ENCODE measurements at places on chromosomes 16 and 17. TPM values are rescaled to one million over a fixed set of nuclear protein-coding genes. Genes with fewer than 3 reads are reported as not detected.

- no peak for DNase-seq
These were observed 164.3 kb upstream of the IRX5 start for GRCh38 chr16:54766355-54766754.

Gene TP53TG3C
- not detected for polyA plus RNA-seq

DNA sequence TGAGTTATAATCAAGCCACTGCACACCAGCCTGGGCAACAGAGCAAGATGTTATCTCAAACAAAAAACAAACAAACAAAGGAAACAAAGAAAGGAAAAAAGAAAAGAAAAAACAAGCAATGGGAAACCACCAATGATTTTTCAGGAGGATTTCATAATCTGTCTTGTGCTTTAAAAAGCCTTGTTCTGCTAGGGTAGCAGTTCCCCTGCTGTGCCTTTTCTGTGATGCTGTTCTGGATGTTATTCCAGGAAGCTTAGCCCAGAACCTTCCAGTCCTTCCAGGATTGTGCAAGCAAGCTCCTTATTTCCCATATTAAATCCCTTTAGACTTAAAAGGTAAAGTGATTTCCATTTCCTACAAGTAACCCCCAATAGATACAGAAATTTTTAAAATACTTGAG is 171.1 kb downstream of the ABCC12 start:
- no peak for DNase-seq

DNA sequence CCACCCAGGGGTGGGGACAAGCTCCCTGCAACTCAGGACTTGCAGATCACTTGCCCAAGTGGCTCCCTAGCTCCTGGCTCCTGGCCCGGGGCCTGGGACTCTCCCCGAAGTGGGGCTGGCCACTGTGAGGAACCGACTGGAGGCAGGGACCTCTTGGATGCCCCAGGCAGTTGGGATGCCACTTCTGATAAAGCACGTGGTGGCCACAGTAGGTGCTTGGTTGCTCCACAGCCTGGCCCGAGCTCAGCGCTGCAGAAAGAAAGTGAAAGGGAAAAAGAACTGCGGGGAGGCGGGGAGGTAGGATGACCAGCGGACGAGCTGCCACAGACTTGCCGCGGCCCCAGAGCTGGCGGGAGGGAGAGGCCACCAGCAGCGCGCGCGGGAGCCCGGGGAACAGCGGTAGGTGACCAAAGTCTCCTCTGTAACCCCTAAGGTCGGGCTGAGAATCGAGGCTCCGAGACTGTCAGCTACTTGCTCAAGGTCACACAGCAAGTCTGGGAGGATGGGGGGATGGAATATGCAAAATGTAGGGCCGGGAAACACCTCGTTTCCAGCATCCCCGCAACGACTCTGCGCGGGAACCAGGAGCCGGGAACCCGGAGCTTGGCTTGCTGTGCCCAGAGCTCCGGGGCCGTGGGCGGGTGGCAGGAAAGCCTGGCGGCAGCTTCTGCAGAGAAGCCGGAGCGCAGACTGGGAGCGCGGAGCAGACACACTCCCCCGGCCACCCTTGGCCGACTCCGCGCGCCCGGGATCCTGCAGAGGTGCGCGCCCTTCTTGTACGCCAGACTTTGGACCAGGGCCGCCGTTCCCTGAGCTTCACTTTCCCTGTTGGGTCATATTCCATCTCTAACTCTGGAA is 1.9 kb downstream of the CIITA start:
- DNase-seq = no peak

Gene TP53TG3B
- not detected for polyA plus RNA-seq

GRCh38 chr17:50596191-50597037 is 35.9 kb downstream of the CACNA1G start:
- DNase-seq = no peak

- DNase-seq = peak; percentile 74
These were observed 1.5 kb upstream of the BAIAP3 start for GRCh38 chr16:1331712-1332617.

DNA sequence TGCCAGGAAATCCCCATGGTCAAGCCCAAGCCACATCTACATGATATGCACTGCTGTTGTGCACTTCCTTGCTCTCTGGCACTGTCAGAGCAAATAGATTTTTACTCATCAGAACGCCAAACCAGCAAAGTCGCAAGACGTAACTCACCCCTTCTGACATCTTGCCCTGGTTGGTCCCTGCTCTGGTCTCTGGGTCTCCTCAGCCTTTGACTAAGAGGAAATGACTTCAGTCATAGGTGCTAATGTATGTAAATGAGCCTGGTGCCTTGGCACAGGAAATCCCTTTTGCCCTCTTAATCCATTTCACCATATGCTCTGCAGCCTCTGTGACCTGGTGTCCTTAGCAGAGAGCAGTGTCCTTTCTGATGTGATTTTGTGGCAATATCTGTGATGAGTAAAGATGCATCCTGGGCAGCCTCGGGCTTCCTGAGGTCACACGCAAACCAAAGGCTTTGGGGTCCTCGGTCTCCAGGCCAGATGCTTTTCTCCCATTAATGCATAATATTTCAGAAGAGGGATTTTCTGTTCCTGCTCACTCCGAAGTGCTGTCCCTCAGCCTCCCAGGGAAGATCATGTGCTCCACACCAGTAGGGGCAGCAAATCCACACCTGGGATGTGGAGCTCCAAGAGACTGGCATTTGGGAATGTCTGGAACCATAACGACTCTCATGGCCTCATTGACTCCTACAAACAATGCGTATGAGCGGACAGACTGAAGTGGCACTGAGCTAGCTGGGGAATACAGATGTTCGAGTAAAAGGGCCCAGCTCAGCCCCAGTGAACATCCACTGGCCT is 66.9 kb downstream of the GP2 start:
- DNase-seq = no peak

Gene SPIRE2
- polyA plus RNA-seq = 15.7 TPM

GRCh38 chr17:38735161-38735997 is 5.2 kb downstream of the CISD3 start:
- DNase-seq = no peak

- DNase-seq = no peak
These were observed 169.3 kb downstream of the RAB11FIP4 start for GRCh38 chr17:31560616-31561235.

GRCh38 chr17:33459078-33459940 is 166.2 kb upstream of the ASIC2 start:
- DNase-seq = no peak

Gene PRAC1
- not detected for polyA plus RNA-seq

Gene FBXO39
- 0.46 TPM for polyA plus RNA-seq

DNA sequence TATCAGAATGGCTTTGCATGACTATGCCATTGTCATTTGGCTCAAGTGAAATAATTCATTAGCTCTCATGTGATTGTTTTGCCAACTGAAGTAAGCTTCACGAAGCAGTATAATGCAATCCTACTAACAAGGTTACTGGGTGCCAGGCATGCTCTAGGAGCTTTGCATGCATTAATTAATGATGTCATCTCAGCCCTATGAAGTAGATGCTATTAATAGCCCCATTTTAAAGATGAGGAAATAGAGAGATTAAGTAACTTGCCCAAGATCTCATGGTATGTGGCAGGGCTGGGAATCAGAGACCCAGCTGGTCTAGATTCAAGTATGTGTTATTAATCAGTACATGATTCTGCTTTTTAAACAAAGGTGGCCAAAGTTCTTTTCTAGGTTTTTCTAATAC is 14.1 kb downstream of the KRT39 start:
- DNase-seq = no peak

- DNase-seq = no peak
These were observed 31.5 kb downstream of the SALL1 start for GRCh38 chr16:51119556-51119955.

Gene CKLF
- polyA plus RNA-seq = 41.7 TPM

GRCh38 chr16:70432356-70432722 is 6.6 kb downstream of the ST3GAL2 start:
- DNase-seq = no peak

Gene JPH3
- 0.69 TPM for polyA plus RNA-seq

DNA sequence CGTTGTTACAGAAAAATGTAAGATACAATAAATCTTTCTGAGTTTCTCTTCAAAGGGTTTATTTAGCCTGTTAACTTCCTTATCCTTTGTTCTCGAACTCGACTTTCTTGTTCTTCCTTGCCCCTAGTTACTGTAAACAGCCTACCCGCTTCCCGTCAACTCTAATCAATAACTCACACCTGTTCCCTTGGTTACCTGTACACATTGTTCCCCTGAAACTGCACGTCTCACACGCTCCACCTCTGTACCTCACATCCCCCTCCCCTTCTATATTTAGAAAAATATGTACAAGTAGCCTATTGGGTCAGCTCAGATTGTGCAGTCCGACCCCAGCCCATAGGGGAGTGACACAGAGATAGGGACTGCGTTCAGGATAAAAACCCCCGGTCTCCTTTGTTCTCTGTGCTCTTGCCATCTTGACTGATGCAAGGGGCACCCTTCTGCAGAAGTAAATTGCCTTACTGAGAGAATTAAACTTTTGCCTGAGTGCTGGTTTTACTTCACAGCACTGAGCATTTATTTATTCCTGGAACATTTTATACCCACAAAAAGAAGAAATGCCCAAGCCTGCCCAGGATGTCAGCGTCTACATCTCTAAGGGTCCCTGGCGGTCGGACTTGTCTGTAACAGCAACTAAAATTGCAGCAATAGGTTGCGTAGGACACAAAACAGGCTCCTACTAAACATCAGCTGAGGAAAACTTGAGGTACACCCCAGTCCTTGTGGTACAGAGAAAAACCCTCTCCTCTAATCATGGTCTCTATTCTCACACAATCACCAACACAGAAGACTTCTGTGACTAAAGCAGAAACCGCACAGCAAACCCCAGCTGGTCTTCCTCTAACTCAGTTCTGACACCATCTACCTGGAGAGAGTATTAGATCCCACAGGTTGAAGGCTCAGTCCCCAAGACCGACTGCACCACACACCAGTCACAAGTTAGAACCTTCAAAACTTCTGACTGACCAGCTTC is 11.3 kb downstream of the WDR45B start:
- DNase-seq = no peak

Gene CHD9NB
- polyA plus RNA-seq = 7.9 TPM

Gene OMG
- 1.6 TPM for polyA plus RNA-seq

- DNase-seq = no peak
These were observed 1.1 kb upstream of the XYLT1 start for GRCh38 chr16:17471719-17472461.

DNA sequence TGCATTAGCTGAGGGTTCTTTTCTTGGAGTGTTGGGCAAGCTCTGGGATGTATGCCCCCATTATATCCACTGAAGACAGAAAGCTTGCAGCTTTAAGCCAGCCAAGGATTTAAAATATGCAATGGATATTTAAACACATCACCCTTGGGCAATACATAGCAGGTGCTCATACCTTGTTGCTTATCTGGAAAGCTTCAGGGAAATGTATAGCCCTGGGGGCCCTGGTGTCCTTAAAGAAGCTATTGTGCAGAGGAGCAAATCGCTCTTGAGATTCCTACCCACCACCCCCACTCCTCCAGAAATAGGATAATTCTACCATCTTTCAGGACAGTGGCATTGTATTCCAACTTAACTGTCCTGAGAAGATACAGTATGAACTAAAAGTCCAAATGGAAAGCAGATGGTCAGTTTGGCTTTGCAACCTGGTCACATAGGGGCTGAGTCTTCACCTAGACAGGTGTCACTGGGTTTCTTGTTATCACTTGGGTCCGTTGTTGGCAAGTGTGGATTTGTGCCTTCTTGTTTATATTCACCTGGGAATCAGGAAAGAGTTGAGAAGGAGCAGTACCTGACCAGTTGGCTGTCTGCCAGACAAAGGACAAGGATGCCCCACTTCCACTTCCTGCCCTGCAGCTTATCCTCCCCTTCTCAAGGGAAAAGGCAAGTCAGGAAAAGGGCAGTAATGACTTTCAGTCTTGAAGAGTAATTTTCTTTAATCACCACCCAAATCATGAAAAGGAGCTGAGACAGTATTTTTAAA is 3.4 kb downstream of the ANKRD40CL start:
- no peak for DNase-seq

Gene TNFRSF17
- not detected for polyA plus RNA-seq

Gene PRCD
- polyA plus RNA-seq = 8.9 TPM

Gene FBXL16
- polyA plus RNA-seq = 0.59 TPM

DNA sequence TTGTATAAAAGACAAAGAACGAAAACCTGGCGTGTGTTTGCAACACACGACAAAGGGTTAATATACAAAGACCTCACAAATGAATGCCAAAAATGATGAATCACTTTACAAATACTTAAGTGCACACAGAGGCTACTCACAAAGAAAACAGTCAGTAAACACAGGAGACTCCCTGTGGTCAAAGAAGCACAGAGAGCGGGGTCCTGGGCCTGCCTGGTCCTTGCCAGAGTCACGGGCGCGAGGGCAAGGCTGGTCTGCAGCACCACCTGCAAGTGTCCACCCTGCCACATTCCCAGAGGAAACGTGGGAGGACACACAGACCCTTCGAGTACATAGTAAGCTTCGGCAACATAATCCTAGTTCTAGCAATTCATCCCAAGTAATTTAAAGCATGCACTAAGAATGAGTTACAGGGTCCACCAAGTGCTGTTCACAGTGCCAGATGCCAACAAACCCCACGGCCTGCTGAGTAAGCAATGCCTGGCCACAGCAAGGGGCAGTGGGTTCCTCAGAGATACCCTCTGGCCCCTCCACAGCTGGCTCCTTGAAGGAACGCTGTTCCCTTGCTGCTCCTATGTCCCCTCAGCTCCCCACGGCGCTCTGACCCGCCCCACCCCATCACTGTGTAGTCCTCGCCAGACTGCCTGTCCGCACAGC is 24.6 kb upstream of the FAAP100 start:
- no peak for DNase-seq

Gene IRF8
- polyA plus RNA-seq = 11.3 TPM

DNA sequence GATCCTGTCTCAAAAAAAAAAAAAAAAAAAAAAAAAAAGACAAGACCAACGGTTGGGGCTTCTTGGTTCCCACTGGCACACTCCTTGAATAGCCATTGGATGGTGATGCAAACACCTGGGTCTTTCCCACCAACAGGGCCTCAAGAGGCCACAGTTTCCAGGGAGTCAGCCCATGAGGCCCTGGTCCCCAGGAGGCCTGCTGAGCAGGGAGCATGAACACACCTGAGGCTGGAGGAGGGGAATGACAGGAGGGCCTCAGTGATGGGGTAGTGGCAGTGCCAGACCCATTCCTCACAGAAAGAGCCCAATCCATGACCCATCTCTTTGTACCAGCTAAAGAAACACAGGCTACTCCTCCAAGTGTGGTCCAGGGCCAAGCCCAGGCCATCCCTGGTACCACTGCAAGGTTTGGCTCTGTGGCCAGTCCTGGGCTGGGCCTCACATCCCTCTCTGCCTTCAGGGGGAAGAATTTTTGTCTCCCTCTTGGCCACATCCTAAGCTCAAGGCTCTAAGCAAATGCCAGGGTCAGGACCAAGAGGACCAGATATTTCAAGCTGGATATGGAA is 13.9 kb downstream of the ARL2BP start:
- DNase-seq = no peak

DNA sequence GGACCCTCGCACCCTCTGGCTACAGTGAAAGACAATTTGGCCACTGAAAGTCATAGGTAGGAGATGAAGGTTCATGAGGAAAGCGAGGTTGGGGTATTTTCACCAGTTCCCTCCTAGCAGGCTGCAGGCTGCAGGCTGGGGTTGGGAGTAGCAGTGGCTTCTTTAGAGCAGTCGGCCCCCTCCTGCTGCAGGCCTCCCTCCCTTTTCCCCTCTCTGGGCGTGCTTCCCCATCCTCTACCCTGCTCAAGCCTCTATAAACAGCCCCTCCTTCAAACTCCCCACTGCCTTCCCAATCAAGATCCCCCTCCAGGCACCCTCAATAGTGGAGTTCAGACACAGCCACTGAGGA is 41.8 kb downstream of the GAS7 start:
- no peak for DNase-seq

- no peak for DNase-seq
These were observed 62.1 kb downstream of the ABHD15 start for GRCh38 chr17:29504711-29505110.

Gene PRSS27
- 1.8 TPM for polyA plus RNA-seq

Gene CACNA1H
- 4.7 TPM for polyA plus RNA-seq
